ENCODE measurements at places on chromosomes 4 and X. TPM values are rescaled to one million over a fixed set of nuclear protein-coding genes. Genes with fewer than 3 reads are reported as not detected.

Gene CD40LG
- total RNA-seq = not detected

Gene TASL
- total RNA-seq = not detected

Gene RIPPLY1
- total RNA-seq = not detected

Gene WDR17
- 0.22 TPM for total RNA-seq

Gene LPAR4
- not detected for total RNA-seq

Gene TLL1
- not detected for total RNA-seq

Gene ARMCX6
- total RNA-seq = 42.3 TPM

Gene NKX3-2
- under 0.01 TPM for total RNA-seq

DNA sequence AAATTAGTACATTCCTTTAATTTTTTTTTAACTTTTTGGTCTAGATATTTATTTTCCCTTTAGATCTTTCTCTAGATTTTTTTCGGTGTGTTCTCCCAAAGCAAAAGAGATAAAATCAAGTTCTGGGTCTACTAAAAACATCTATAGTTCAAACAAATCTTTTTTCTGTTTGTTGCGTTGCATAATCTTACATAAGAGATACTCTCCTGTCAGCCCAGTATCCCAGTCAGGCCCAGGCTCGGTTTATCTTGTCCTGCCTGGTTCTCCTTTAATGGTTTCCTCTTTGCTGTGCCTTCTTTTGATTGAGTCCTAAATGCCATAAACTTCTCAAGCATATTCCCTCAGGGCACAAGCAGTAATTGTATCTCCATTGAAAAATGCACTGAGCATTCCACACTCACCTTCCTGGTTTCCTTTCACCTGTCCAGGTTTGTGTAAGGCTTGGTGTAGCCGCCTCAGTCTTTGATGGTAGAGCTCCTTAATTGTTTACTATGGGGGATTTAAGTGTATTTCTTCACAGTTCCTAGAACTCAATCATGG is 104.9 kb downstream of the TMEM131L start:
- H3K27me3 ChIP-seq = no peaks in the 10 kb centered on the region
- no peaks in the 10 kb centered on the region for H3K36me3 ChIP-seq
- H3K4me1 ChIP-seq = peaks cover 9% of the 10 kb centered on the region
- H3K27ac ChIP-seq = no peak overlapping the region

DNA sequence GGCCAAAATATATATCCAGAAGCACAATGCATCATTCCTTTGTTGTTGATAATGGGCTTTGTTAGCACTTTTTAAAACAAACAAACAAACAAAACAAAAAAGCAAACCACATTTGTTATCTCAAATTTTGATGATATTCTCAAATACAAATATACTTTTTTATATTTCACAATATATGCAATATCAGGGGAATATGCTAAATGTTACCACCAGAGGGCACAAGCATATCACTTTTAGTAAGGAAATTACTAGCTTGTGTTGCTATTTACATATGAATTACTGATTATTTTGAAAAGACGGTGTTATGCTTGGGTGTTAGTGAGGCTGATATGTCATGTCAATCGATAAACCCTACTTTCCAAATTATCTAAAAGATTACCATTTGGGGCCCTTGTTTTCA is 29.1 kb downstream of the RIPPLY1 start:
- no peaks in the 10 kb centered on the region for H3K27me3 ChIP-seq
- peak; percentile 50 for DNase-seq
- no peak overlapping the region for H3K4me3 ChIP-seq
- H3K27ac ChIP-seq = no peak overlapping the region
- H3K4me1 ChIP-seq = no peaks in the 10 kb centered on the region

GRCh38 chr4:159487284-159487747 is 384.4 kb downstream of the RAPGEF2 start:
- H3K27me3 ChIP-seq = peaks cover 30% of the 10 kb centered on the region
- no peaks in the 10 kb centered on the region for H3K36me3 ChIP-seq
- H3K4me3 ChIP-seq = no peak overlapping the region
- no peaks in the 10 kb centered on the region for H3K4me1 ChIP-seq

DNA sequence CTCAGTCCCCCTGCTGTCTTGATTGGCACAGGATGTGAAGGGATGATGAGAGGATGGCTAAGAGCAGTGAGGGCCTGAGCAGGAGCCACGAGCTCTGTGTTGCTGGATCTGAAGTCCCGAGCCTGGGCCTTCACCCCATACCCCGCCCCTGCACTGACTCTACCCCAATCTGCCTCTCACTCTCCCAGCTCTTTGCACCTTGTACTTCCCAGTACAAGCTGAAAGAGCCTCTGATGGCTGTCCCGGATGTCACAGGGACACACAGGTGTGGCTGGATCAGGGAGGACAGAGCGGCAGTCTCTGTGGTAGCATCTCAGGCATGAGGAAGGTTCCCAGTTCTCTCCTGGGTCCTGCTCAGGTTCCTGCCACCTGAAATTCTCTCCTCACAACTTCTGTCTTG is 103.6 kb downstream of the CHIC2 start:
- no peak for DNase-seq
- no peaks in the 10 kb centered on the region for H3K36me3 ChIP-seq
- no peak overlapping the region for H3K27ac ChIP-seq

DNA sequence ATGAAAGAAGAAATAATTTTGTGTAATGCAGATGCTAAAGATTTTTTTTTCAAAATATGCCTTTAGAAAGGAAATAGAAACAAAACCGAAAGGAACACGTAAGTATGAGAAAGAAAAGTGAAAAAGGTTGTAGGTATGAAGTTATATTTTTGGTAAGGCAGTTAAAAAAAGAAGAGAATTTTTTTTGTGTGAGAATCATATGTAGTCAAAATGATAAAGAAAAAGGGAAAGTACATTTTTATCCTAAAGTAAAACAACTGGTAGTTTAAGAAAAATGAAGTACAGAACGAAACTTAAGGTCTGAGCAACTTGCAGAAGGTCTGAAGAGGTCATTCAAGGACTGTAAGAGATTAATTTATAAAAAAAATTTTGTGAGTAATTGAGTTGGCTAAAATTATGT is 164.0 kb upstream of the TRAM1L1 start:
- H3K4me3 ChIP-seq = no peak overlapping the region
- H3K4me1 ChIP-seq = no peaks in the 10 kb centered on the region
- H3K36me3 ChIP-seq = no peaks in the 10 kb centered on the region
- no peaks in the 10 kb centered on the region for H3K27me3 ChIP-seq
- H3K27ac ChIP-seq = no peak overlapping the region
- DNase-seq = no peak

DNA sequence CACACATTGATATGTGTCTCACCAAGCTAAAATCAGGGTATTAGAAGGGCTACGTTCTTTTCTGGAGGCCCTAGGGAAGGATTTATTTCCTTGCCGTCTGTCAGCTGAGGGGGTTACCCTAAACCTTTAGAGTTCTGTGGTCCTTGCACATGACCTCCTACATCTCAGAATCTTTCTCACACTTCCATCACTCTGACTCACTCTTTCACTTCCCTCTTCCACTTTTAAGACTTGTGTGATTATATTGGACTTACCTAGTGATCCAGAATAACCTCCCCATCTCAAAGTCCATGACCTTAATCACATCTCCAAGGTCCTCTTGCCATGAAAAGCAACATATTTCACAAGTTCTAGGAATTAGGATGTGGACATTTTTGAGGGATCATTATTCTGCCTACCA is 53.6 kb upstream of the FUNDC1 start:
- no peaks in the 10 kb centered on the region for H3K36me3 ChIP-seq
- H3K4me1 ChIP-seq = no peaks in the 10 kb centered on the region
- no peak overlapping the region for H3K4me3 ChIP-seq
- DNase-seq = no peak
- H3K27ac ChIP-seq = no peak overlapping the region

DNA sequence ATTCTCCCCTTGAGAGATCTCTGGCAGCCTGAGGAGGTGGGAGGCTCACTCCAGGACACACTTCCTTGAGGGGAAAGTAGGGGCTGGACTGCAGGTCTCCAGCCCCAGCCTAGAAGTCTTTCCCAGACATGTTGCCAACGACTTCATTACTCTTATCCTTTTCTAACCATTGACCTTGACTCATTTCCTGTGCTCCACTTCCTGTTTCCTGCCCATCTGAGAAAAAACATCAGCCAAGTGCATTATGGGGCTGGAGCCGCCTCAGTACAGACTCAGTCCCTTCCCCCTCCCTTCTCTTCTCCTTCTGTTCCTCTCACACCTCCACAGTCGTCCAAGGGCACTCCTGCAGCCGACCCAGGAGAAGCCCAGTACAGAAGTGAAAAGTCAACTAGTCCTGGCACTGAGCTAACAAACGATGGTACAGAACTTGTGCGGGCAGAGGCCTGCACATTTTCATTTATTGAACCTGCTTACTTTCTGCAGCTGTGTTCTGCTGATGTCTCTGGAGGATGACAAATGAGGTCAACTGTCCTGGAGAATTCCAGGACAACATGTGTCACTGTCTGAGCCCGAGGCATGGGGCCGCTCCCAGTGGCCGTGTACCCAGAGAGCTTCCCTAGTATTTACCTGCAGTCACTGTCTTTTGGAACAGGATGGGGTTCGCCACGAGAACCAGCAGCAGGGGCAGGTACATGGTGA is 20.1 kb downstream of the GPR143 start:
- no peaks in the 10 kb centered on the region for H3K36me3 ChIP-seq
- H3K27ac ChIP-seq = no peak overlapping the region

DNA sequence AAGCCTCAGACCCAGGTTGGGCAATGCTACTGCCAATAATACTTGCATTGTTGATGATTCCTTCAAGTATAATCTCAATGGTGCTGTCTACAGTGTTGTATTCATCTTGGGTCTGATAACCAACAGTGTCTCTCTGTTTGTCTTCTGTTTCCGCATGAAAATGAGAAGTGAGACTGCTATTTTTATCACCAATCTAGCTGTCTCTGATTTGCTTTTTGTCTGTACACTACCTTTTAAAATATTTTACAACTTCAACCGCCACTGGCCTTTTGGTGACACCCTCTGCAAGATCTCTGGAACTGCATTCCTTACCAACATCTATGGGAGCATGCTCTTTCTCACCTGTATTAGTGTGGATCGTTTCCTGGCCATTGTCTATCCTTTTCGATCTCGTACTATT is 7.4 kb downstream of the LPAR4 start:
- no peaks in the 10 kb centered on the region for H3K4me1 ChIP-seq
- no peak overlapping the region for H3K27ac ChIP-seq
- no peaks in the 10 kb centered on the region for H3K36me3 ChIP-seq
- no peak overlapping the region for H3K4me3 ChIP-seq
- DNase-seq = no peak
- H3K27me3 ChIP-seq = no peaks in the 10 kb centered on the region

GRCh38 chrX:124127496-124127895 is 166.0 kb downstream of the STAG2 start:
- no peaks in the 10 kb centered on the region for H3K4me1 ChIP-seq
- no peak overlapping the region for H3K4me3 ChIP-seq
- no peaks in the 10 kb centered on the region for H3K36me3 ChIP-seq
- no peak for DNase-seq
- no peak overlapping the region for H3K27ac ChIP-seq

DNA sequence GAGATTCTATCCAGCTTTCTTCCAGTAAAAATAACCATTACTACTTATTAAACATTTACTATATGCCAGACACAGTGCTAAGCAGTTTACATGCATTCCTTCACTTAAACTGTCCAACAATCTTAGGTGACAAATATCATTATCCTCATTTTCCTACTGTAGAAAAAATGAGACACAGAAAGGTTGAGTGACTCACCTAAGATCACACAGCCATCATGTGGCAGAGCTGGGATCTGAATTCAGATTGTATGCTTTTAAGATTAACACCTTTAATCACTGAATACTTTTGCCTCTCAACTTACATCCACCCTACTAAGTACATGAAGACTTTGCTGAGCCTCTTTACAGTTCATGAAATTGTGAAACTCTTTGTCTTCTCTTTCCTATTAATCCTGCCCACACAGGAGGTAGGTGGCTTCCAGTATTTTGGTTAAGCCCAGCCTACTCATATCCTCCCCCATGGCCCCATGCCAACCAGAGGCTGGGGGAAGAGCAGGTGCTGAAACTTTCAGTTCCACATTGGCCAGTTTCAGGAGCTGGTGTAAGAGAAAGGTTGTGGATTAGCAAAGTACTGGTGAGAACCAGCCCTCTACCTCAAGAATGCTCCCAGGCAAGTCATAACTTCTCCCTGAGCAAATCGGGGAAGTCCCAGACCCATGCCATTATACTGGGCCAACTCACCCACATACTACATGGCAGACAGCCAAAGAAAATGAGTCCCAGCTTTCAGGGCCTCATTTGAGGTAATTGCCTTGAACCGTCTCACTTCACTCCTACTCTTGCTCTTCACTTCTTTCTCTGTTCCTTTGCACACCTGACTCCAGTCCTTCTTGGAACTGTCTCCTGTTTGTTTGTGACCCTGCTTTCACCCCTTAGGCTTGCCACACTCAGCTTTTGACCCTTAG is 211.1 kb downstream of the GUCY2F start:
- no peak overlapping the region for H3K4me3 ChIP-seq
- no peaks in the 10 kb centered on the region for H3K36me3 ChIP-seq
- H3K27me3 ChIP-seq = no peaks in the 10 kb centered on the region
- DNase-seq = peak; percentile 12

GRCh38 chr4:48178931-48179330 is 44.9 kb upstream of the TXK start:
- H3K27ac ChIP-seq = no peak overlapping the region
- H3K27me3 ChIP-seq = no peaks in the 10 kb centered on the region
- H3K4me1 ChIP-seq = no peaks in the 10 kb centered on the region
- H3K4me3 ChIP-seq = no peak overlapping the region

GRCh38 chrX:120453985-120454384 is 15.1 kb downstream of the LAMP2 start:
- H3K27me3 ChIP-seq = no peaks in the 10 kb centered on the region
- no peak for DNase-seq
- H3K36me3 ChIP-seq = no peaks in the 10 kb centered on the region
- no peak overlapping the region for H3K27ac ChIP-seq

DNA sequence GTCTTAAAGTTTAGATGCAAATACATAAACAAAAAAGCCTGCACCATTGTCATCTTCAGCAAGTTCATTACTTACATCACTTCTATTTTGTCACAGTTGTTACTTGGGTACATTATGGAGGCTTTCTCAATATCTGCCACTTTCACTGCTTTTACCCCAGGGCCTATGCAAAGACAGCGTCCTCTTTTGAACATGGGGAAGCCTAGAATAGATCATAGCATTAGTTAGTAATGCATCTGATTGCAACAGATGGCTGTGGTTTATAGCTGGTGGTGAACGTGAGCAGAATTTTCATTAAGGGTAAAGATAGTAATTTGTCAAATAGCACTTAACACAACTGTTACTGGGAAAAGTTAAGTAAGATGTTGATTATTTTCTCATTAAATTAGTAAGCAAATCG is 729 bp downstream of the CXCL11 start:
- no peak for DNase-seq
- no peak overlapping the region for H3K4me3 ChIP-seq
- H3K36me3 ChIP-seq = no peaks in the 10 kb centered on the region
- H3K27me3 ChIP-seq = 0 out of 2 replicates have a peak, but pooled peaks cover 7% of the 10 kb centered on the region

- H3K27ac ChIP-seq = no peak overlapping the region
- H3K27me3 ChIP-seq = no peaks in the 10 kb centered on the region
- H3K36me3 ChIP-seq = no peaks in the 10 kb centered on the region
- no peak overlapping the region for H3K4me3 ChIP-seq
- no peaks in the 10 kb centered on the region for H3K4me1 ChIP-seq
Observed at GRCh38 chrX:30938295-30938694, 49.2 kb upstream of the TAB3 start.

GRCh38 chr4:70844180-70844579 is 4.5 kb upstream of the GRSF1 start:
- H3K36me3 ChIP-seq = no peaks in the 10 kb centered on the region
- H3K27ac ChIP-seq = no peak overlapping the region
- no peaks in the 10 kb centered on the region for H3K4me1 ChIP-seq
- no peak overlapping the region for H3K4me3 ChIP-seq
- no peak for DNase-seq
